Stimulated activated CD4-positive, alpha-beta T cell treated with anti-CD3 and anti-CD28 coated beads, Interleukin-2, amount 100 ng/mL, for 24 hours (primary cell): ENCODE measurements at places on chromosomes 11 and 22.

DNA sequence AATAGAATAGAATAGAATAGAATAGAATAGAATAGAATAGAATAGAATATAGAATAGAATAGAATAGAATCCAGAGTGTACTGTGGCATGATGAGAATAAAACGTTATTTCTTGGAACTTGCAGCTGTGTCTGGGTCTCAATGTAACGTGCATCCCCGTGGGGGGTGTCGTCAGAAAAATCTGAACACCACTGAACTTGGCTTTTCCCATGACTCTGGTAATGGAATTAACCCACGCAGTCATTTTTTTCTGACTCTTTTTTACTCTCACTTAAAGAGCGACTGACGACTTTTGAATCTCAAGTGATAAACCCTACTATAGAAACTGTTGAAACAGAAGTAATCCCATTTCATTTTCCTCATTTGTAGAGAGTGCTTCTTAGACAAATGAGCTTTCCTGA is 92.4 kb upstream of the BID start:
- no peak for DNase-seq

DNA sequence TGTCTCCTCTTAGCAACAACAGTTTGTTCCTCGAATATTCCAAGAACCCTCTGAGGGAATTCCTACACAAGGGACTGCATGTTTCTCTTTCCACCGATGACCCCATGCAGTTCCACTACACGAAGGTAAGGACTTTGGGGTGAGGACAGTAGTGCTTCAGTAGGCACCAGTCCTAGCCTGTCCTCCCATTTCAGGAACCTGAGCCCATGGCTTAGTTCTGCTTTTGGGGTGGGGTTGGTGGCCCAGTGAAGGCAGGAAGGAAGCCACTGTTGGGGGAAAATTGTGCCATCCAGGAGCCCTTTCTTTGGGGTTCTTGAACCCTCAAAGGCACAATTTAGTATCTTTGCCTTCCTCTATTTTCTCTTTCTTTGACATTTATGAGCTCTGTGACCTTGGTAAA is 38.2 kb downstream of the RNF141 start:
- DNase-seq = no peak

DNA sequence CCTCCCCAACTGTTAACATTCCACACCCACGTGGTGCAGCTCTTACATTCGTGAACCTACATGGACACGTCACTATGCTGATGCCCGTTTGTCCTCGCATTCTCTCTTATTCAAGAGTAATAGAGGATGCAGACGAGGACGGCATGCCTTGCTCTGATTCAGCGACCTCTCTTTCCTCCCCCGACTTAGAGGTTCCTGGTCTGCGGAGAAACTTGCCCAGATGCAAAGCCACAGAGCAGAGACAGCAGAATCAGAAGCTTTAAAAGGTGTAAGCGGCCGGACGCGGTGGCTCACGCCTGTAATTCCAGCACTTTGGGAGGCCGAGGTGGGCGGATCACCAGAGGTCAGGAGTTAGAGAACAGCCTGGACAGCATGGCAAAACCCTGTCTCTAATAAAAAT is 288.0 kb downstream of the NTM start:
- no peak for DNase-seq

DNA sequence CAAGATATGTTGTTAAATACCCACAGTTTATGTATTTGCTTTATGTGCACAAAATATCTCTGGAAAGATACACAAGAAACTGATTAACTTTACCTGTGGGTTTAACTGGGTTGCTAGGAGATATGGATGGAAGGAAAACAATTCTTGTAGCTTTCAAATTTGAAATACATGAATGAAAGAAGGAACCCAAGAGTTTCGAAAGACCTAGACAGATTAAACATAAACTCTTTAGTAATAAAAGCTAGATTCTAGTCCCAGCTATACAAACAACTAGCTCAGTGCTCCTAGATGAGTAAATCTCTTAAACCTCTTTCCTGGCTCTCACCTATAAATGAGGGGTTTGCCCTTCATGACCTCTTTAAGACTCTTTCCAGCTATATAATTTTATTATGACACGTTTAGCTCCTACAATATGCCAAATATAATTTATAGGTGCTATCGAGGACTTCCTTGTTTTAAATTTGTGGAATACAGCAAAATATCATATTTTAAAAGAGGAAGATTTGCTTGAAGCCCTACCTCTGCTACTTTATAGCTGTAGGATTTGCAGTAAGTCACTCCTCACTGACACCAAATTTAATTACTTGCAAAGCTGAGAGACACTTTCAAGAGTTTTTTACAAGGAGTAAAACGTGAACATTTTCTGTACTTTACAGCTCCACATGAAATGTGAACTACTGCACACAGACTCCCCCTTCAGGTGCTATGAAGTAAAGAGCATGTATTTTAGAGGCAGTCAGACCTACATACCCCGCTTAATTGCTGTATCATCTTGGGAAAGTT is 50.7 kb downstream of the RRAS2 start:
- DNase-seq = no peak

DNA sequence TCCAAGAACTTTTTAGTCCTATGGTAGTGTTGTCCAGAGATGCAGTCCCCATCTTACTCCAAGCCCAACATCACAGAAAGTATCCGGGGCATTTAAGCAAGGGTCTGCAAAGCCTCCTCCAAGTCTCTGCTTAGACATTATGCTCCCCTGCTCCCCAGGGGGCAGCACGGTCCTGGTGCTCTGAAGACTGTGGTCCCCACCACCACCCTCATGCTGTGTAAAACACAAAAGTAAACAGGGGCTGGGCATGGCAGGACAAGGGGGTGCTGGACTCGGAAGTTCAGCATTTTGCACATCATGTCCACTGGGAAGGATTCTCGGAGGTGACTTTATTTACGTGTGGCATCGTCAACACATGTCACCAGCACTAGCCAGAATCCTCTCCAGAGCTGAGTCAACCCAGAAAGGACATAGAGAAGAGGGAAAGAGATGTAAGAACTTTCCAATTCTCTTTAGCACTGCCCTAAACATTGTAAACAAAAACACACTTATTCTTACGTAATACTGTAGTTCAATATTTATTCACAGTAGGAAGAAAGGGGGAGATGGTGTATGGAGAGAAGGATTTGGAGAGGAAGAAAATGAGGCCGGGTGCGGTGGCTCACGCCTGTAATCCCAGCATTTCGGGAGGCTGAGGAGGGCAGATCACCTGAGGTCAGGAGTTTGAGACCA is 37.7 kb downstream of the TCIRG1 start:
- no peak for DNase-seq
